ENCODE measurements at places on chromosomes 4 and X.

DNA sequence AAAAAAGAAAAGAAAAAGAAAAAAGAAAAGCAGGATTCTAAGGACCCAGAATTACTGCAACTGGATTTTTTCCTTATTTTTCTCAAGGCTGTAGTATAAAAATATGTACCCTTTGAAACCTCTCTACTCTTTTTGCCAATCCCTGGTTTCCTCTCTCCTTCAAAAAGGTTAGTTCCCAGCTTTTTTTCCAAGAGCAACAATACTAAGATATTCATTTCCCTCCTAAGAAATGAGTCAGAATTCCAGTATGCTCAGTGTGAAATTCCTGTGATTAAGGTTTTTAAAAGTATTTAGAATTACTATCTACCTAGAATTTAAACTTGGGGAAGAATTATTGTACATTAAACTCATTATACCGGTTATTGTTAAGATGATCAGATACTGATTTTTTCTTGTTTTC, 22.0 kb downstream of the SMIM14 start:
- no peaks in the 10 kb centered on the region for H3K4me1 ChIP-seq
- H3K27me3 ChIP-seq = no peaks in the 10 kb centered on the region
- H3K4me3 ChIP-seq = no peak overlapping the region
- H3K27ac ChIP-seq = no peak overlapping the region
- no peak for DNase-seq

DNA sequence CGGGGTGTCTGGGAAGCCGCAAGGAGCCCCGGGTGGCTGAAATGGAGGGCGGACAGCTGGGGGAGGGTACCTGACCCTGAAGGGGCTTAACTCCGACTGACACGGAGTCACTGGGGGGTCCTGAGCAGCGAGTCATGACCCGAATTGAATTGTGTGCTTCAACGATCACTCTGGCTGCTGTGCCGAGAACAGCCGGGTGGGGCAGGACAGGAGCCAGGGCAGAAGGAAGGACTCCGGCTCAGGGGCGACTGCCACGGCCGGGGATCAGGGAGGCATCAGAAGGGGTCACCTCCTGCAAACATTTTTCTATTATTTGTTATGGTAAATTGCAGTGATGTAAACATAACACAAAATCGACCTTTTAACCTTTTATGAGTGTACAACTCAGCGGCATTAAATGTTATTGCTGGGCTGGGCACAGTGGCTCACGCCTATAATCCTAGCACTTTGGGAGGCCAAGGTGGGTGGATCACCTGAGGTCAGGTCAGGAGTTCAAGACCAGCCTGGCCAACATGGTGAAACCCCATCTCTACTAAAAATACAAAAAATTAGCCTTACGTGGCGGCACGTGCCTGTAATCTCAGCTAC, 21.6 kb downstream of the ZFYVE28 start:
- DNase-seq = no peak
- no peaks in the 10 kb centered on the region for H3K27me3 ChIP-seq
- no peak overlapping the region for H3K27ac ChIP-seq
- no peaks in the 10 kb centered on the region for H3K36me3 ChIP-seq

DNA sequence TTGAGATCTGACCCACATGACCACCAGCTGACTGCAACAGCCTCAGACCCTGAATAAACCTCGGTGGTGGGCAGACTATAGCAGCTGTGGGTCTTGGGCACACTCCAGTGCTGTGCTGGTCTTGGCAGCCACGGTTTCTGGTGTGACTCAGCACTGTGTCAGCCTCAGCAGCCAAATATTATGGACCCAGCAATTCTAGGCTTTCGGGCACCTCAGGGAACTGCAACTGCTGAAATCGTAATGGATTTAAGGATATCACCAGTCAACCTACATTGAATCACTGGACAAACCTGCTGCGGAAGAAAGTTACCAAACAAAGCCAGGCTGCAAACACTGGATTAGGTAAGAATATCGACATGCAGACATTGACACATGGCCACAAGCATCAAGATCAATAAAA, 10.5 kb upstream of the UBE2NL start:
- no peak overlapping the region for H3K27ac ChIP-seq
- DNase-seq = no peak
- no peaks in the 10 kb centered on the region for H3K27me3 ChIP-seq
- H3K36me3 ChIP-seq = no peaks in the 10 kb centered on the region
- no peak overlapping the region for H3K4me3 ChIP-seq

DNA sequence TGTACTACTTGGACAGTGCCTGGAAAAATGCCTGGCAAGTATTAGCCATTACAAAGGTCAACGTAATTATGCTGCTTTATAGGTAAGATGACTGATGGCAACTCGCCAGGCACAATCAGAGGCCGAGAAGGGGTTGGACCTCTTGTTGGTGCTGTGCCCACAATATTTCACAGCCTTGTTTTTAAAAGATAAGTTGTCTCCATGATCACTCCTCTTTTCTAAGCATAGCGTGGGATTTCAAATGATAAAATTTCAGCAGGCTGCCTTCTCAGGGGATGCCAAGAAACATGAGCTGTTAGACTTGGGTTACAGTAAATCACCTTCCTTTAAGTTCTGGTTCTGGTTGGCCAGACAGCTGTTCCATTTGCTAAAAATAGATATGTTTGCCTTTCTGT, 26.9 kb downstream of the HOPX start:
- no peaks in the 10 kb centered on the region for H3K36me3 ChIP-seq
- H3K27me3 ChIP-seq = no peaks in the 10 kb centered on the region
- DNase-seq = no peak
- H3K4me1 ChIP-seq = no peaks in the 10 kb centered on the region
- no peak overlapping the region for H3K4me3 ChIP-seq

- H3K27me3 ChIP-seq = no peaks in the 10 kb centered on the region
- no peak overlapping the region for H3K27ac ChIP-seq
- no peak for DNase-seq
- no peaks in the 10 kb centered on the region for H3K36me3 ChIP-seq
- H3K4me1 ChIP-seq = no peaks in the 10 kb centered on the region
- no peak overlapping the region for H3K4me3 ChIP-seq
Observed at GRCh38 chr4:21034728-21035127, 334.5 kb downstream of the PACRGL start.

GRCh38 chr4:124409044-124409443, 303.5 kb downstream of the ANKRD50 start:
- H3K27ac ChIP-seq = no peak overlapping the region
- no peak for DNase-seq
- H3K36me3 ChIP-seq = no peaks in the 10 kb centered on the region
- no peaks in the 10 kb centered on the region for H3K27me3 ChIP-seq

DNA sequence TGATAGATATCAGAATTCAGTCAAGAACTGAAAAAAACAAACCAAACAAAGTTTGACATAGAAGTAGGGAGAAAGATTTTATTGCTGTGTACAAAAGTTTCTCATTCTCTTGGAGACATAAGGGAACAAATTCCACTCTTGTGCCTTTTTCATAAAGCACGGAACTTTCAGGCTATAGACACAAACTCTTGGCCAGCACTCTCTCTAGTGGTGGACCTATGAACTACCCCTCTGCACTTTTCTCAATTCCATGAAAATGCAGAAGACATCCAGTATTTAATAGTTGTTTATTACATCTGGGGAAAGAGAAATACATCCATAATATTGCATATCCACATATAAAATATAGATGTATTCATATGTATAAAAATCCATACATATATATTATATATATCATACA, 291.6 kb upstream of the HS3ST1 start:
- no peak for DNase-seq
- no peaks in the 10 kb centered on the region for H3K36me3 ChIP-seq
- no peak overlapping the region for H3K4me3 ChIP-seq
- H3K4me1 ChIP-seq = no peaks in the 10 kb centered on the region
- H3K27me3 ChIP-seq = no peaks in the 10 kb centered on the region

DNA sequence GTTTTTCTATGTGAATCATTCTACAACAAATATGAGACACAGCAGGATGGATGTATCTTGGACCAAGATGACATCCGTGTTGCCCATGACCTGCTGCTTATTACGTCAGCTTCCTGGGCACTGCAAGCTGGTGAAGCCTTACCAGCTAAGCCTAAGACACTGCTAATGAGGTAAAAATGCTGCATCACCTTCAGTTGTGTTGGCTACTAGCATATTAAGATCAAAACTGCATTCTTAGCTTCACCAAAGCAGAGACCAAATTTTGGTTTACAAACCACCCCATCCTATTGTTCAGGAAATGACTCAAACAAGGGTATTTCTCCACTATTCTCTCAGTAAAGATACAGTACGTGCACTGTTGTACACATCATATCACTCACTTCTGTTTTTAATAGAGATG, 50.3 kb downstream of the MAML3 start:
- no peaks in the 10 kb centered on the region for H3K36me3 ChIP-seq
- H3K4me1 ChIP-seq = peaks cover 19% of the 10 kb centered on the region
- H3K27me3 ChIP-seq = no peaks in the 10 kb centered on the region
- no peak for DNase-seq

DNA sequence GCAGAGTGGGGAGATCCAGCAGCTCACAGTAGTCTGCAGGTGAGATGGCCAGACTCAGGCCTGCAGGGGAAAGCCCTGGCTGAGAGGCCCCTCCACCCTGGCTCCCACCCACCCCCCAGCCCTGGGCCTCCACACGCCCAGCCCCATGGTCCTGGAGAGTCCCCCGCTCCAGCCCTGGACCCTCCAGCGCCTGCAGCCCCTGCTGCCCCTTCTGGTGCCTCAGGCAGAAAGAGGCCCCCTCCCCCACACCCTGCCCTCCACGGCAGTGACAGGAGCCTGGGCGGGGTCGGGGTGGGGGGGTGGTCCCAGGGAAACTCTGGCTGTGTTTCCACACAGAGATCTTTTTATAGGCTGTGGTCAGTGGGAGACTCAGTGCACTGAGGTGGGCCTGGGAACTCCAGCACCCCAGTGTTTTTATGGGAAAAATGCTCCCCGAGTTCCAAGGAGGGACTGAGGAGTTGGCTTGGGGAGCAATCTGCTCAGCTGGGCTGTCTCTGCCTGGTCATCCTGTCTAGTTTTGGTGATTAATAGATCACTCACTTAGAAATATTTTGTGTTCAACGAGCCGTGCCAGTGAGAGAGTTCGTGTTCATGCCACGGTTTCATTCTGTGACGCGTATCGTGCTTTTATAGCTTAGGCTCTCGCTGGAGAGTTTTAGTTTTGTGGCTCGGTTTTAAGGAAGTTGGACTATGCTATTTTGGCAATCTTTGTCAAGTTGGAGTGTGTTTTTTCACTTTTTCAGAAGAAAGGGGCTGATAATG, 53.1 kb upstream of the HGFAC start:
- H3K27me3 ChIP-seq = no peaks in the 10 kb centered on the region
- H3K4me1 ChIP-seq = no peaks in the 10 kb centered on the region
- no peak for DNase-seq

- H3K4me3 ChIP-seq = no peak overlapping the region
- H3K27me3 ChIP-seq = no peaks in the 10 kb centered on the region
- H3K27ac ChIP-seq = no peak overlapping the region
- no peaks in the 10 kb centered on the region for H3K4me1 ChIP-seq
Observed at GRCh38 chr4:165009493-165010227, 22.1 kb upstream of the TRIM60 start.

DNA sequence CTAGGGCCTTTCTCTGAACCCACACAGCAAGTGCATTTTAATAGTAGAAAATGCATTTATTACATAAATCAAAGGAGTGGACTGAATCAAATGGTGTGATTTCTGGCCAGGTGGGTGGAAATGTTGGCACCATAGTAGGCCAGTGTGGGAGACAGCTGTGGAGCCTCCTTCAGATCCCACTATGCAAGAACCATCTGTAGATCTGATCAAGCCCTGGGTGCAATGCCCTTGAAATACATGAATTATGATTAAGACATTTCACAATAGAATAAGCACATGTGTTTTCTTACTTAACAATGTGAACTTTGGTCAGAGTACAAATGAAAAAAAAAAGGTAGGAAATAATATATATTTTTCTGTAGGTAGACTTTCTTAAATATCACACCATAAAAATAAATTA, 204.3 kb downstream of the PCDH7 start:
- no peaks in the 10 kb centered on the region for H3K4me1 ChIP-seq
- no peaks in the 10 kb centered on the region for H3K36me3 ChIP-seq
- no peak overlapping the region for H3K27ac ChIP-seq
- no peak for DNase-seq
- no peak overlapping the region for H3K4me3 ChIP-seq

DNA sequence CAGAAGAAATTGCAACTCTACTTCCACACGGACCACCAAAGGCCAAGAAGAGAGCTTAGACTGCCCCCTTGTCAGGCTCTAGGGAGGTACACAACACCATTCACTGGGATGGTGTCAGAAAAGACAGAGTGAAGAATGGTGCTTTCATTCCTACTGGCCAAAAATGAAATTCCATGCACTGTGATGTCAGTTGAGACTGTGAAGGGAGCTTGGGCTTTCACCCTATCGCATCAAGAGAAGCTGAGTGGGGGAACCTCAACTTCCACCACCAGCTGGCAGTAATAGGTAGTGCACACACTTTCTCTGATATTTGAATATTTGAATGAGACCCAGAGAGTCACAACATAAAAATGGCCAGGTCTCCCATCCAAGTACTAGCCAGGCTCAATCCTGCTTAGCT, 65.9 kb downstream of the ZNF711 start:
- DNase-seq = no peak
- H3K36me3 ChIP-seq = no peaks in the 10 kb centered on the region
- H3K4me3 ChIP-seq = no peak overlapping the region
- H3K27ac ChIP-seq = no peak overlapping the region

- H3K27me3 ChIP-seq = no peaks in the 10 kb centered on the region
- no peak for DNase-seq
- no peak overlapping the region for H3K4me3 ChIP-seq
Observed at GRCh38 chr4:6852582-6852981, 57.0 kb upstream of the TBC1D14 start.

DNA sequence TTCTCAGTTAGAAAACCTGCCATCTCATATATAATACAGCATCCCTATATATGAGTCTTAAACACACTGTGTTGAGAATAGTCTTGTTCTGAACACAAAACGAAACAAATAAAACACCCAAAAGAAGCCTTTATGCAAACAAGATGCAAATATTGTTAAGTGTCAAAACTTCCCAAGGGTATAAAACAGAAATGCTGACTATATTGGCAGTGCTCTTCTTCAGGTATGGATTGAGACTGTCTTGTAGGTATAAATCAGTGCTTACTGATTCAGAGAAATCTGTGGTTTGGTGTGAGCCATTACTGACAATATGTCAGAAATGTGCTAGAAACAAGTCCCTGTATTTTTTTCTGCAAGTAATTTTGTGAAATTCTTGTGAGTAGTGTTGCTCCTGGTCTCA, 82.8 kb upstream of the CTSO start:
- no peak overlapping the region for H3K4me3 ChIP-seq
- H3K4me1 ChIP-seq = no peaks in the 10 kb centered on the region
- H3K27ac ChIP-seq = no peak overlapping the region

DNA sequence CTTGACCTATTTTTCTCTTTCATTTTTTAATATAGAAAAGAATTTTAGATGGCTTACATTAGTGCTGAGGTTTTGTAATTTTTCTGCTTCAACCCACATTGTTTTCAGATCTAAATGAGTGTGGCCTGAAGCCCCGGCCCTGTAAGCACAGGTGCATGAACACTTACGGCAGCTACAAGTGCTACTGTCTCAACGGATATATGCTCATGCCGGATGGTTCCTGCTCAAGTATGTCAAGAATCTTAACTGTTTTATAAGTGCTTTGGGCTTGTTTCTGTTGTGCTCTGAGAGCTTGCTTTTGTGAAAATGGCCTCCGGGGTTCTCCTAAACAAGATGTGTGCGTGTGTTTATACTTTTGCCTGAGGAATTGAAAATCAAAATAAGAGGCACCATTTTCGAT, 41.6 kb downstream of the NPNT start:
- no peaks in the 10 kb centered on the region for H3K4me1 ChIP-seq
- no peaks in the 10 kb centered on the region for H3K27me3 ChIP-seq
- no peak for DNase-seq
- H3K4me3 ChIP-seq = no peak overlapping the region

- no peak overlapping the region for H3K27ac ChIP-seq
- no peak overlapping the region for H3K4me3 ChIP-seq
Observed at GRCh38 chr4:15990570-15991285, 27.8 kb upstream of the FGFBP2 start.
